ENCODE measurements at places on chromosomes 7 and 10. TPM values are rescaled to one million over a fixed set of nuclear protein-coding genes. Genes with fewer than 3 reads are reported as not detected.
A peak's percentile ranks its signal among the peaks of the same experiment; 100 is the strongest.

PNLIPRP3 gene
- not detected for total RNA-seq

JAKMIP3 gene
- total RNA-seq: 1.5 TPM

DHX32 gene
- 117 TPM for total RNA-seq

GRID2IP gene
- 0.13 TPM for total RNA-seq

VDAC2 gene
- 340 TPM for total RNA-seq

FAM25G gene
- not detected for total RNA-seq

GPRIN2 gene
- total RNA-seq: 12.9 TPM

CCL26 gene
- total RNA-seq: not detected

TUBB8 gene
- total RNA-seq: 0.08 TPM

GRCh38 chr10:104286939-104287338 is 18.0 kb downstream of the GSTO2 start:
- H3K27me3 ChIP-seq: no peaks in the 10 kb centered on the region
- H3K36me3 ChIP-seq: no peaks in the 10 kb centered on the region
- H3K4me1 ChIP-seq: peaks cover 6% of the 10 kb centered on the region
- no peak overlapping the region for H3K27ac ChIP-seq

GRCh38 chr10:70912556-70912955 is 24.2 kb upstream of the PCBD1 start:
- H3K36me3 ChIP-seq: no peaks in the 10 kb centered on the region
- no peaks in the 10 kb centered on the region for H3K4me1 ChIP-seq
- no peak overlapping the region for H3K4me3 ChIP-seq

DNA sequence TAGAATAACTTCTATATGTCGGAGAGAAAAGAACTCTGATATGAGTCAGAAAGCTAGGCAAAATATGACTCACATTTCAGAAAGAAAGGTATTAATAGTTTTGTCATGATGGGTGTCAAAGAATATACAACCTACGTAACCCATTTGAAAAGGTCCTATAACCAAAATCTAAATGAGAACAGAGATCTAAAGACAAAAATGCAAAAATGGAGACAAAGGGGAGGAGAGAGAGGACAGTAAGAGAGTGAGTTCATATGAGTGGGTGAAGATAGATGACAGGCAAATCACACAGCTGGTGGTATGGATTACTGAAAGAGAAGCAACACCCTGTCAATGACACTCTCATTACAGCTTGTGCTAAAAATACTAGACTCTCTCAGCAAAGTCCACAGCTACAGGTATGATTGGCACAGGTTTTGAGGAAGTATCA is 25.6 kb downstream of the ANKMY2 start:
- no peaks in the 10 kb centered on the region for H3K27me3 ChIP-seq
- H3K4me1 ChIP-seq: no peaks in the 10 kb centered on the region
- no peak overlapping the region for H3K4me3 ChIP-seq
- H3K27ac ChIP-seq: no peak overlapping the region
- H3K36me3 ChIP-seq: peaks cover 5% of the 10 kb centered on the region

- H3K27ac ChIP-seq: no peak overlapping the region
- no peaks in the 10 kb centered on the region for H3K4me1 ChIP-seq
- H3K4me3 ChIP-seq: no peak overlapping the region
- DNase-seq: no peak
- H3K36me3 ChIP-seq: no peaks in the 10 kb centered on the region
Observed at GRCh38 chr7:46058086-46058823, 137.2 kb upstream of the IGFBP3 start.

- DNase-seq: no peak
- H3K4me1 ChIP-seq: no peaks in the 10 kb centered on the region
- H3K36me3 ChIP-seq: no peaks in the 10 kb centered on the region
- peaks cover 20% of the 10 kb centered on the region for H3K27me3 ChIP-seq
- no peak overlapping the region for H3K4me3 ChIP-seq
Observed at GRCh38 chr10:79561257-79561656, 1.1 kb upstream of the SFTPA2 start.

- no peak overlapping the region for H3K4me3 ChIP-seq
- H3K36me3 ChIP-seq: no peaks in the 10 kb centered on the region
- no peak overlapping the region for H3K27ac ChIP-seq
- no peak for DNase-seq
- H3K4me1 ChIP-seq: no peaks in the 10 kb centered on the region
- H3K27me3 ChIP-seq: peaks cover 21% of the 10 kb centered on the region
Observed at GRCh38 chr7:24052572-24053260, 231.3 kb upstream of the NPY start.

DNA sequence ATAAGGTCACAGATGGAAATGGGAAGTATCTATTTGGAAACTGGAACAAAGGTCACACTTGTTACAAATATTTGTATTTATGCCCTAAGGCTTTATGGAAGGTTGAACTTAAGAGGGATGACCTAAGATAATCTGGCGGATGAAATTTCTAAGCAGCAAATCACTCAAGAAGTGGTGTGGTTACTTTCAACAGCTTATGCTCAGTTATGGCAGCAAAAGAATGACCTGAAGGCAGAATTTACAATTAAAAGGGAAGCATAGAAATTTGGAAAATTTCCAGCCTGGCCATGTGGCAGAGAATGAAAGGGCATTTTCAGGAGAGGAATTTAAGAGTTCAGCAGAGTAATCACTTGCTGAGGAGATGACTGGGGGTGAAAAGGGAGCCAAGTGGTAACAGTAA is 95.8 kb upstream of the TNS3 start:
- peaks cover 30% of the 10 kb centered on the region for H3K4me1 ChIP-seq
- peak overlapping the region; percentile 76 for H3K27ac ChIP-seq
- H3K36me3 ChIP-seq: no peaks in the 10 kb centered on the region
- no peak for DNase-seq
- no peak overlapping the region for H3K4me3 ChIP-seq
- H3K27me3 ChIP-seq: no peaks in the 10 kb centered on the region

- H3K4me3 ChIP-seq: peak overlapping the region; percentile 98
- DNase-seq: no peak
- H3K36me3 ChIP-seq: peaks cover 6% of the 10 kb centered on the region
- H3K4me1 ChIP-seq: peaks cover 13% of the 10 kb centered on the region
Observed at GRCh38 chr10:113681533-113682470, 2.1 kb downstream of the CASP7 start.

DNA sequence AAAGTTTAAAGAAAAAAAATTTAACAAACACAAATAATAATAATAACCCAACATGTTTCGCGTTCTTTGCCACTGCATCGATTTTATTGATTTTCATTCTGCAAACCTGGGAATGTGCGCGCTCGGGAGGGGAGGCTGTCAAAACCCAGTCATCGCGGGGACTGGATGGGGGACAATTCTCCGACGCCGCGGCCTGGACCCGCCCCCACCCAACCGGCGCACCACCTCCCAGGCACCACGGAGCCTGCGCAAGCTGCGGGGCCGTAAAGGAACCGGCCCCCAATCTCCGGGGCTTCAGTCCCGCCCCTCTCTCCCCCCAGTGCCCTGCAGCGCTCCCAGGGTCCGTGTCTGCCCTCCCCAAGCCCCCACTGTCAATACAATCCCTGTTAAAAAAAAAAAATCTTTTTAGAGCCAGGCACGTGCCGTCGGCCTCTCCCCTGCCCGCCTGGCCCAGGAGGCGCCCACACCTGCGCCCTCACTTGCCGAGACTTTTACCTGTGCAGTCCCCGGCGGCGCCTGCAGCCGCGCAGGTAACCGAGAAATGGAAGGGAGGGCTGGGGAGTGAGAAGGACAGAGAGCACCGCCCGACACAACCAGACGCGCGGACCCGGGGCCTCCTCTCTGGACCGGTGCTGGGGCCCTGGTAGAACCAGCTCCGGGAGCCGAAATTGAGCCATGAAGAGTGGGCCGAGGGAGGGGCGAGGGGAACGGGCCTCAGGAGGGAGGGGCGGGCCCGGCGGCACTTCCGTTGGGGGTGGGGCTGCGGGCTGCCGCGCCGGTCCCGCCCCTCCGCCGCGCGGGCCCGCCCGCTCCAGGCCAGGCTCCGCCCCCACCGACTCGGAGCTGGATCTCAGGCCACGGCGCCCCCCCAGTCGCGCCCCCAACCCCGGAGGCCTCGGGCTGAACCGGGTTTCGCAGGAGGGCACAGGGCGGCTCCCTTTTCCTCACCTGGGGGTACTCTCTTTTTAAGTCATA is 7.6 kb upstream of the ZNF503 start:
- H3K4me1 ChIP-seq: peaks cover 22% of the 10 kb centered on the region
- H3K36me3 ChIP-seq: no peaks in the 10 kb centered on the region
- peaks cover 29% of the 10 kb centered on the region for H3K27me3 ChIP-seq
- H3K4me3 ChIP-seq: peak overlapping the region; percentile 60

DNA sequence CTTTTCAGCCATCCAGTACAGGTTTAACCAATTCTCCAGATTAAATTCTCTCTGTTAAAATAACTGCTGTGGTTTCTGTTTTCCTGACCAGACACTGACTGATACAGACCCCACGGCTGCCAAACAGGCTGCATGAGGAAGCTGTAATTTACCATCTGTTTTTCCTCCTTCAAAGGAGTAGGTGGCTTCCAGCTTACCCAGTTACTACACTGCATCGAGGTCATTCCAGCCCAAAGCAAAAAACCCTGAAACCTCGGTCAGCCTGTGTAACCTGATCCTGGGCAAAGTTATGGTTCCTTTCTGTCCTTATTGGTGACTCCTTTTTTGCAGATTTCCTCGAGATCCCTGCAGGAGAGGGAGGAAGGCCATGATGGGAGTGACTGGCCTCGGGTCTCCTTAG is 27.9 kb upstream of the LOXL4 start:
- no peaks in the 10 kb centered on the region for H3K4me1 ChIP-seq
- no peak overlapping the region for H3K4me3 ChIP-seq
- no peak overlapping the region for H3K27ac ChIP-seq

GRCh38 chr10:78863140-78863905 is 205.4 kb upstream of the ZMIZ1 start:
- no peak for DNase-seq
- H3K4me1 ChIP-seq: no peaks in the 10 kb centered on the region
- H3K27me3 ChIP-seq: no peaks in the 10 kb centered on the region
- H3K4me3 ChIP-seq: no peak overlapping the region
- no peaks in the 10 kb centered on the region for H3K36me3 ChIP-seq

GRCh38 chr7:5525271-5526099 is 101.9 kb upstream of the TNRC18 start:
- H3K4me3 ChIP-seq: no peak overlapping the region
- no peaks in the 10 kb centered on the region for H3K27me3 ChIP-seq
- H3K27ac ChIP-seq: no peak overlapping the region
- H3K4me1 ChIP-seq: peaks cover 24% of the 10 kb centered on the region

GRCh38 chr10:37681617-37681999 is 175.8 kb downstream of the ZNF248 start:
- no peak for DNase-seq
- H3K36me3 ChIP-seq: no peaks in the 10 kb centered on the region
- H3K27me3 ChIP-seq: no peaks in the 10 kb centered on the region
- no peaks in the 10 kb centered on the region for H3K4me1 ChIP-seq
- no peak overlapping the region for H3K4me3 ChIP-seq
- no peak overlapping the region for H3K27ac ChIP-seq

DNA sequence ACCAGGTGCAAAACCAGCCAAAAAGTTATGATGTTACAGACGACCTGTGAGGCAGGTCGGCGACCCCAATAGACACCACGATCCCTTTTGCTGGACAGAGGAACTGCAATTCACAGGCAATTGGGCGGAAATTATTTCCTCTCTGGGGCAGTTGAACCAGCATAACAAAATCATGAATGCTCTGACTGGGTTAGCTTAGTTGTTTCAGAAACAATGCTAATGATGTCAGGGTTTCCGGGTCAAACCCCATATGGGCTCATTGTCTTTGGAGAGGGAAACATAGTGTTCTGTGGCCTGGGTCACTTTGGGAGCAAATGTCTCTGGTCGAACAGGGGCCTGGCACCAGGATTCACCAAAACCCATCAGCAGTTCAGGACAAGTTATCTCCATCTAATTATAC is 669.1 kb upstream of the NRP1 start:
- no peaks in the 10 kb centered on the region for H3K4me1 ChIP-seq
- no peak overlapping the region for H3K27ac ChIP-seq
- H3K27me3 ChIP-seq: no peaks in the 10 kb centered on the region
- DNase-seq: no peak

- H3K4me1 ChIP-seq: no peaks in the 10 kb centered on the region
- H3K4me3 ChIP-seq: no peak overlapping the region
- H3K36me3 ChIP-seq: no peaks in the 10 kb centered on the region
- no peak overlapping the region for H3K27ac ChIP-seq
Observed at GRCh38 chr7:13279854-13280435, 592.5 kb downstream of the ARL4A start.

- no peaks in the 10 kb centered on the region for H3K36me3 ChIP-seq
- no peaks in the 10 kb centered on the region for H3K27me3 ChIP-seq
- no peak overlapping the region for H3K4me3 ChIP-seq
- peaks cover 4% of the 10 kb centered on the region for H3K4me1 ChIP-seq
Observed at GRCh38 chr7:30206491-30206890, 71.7 kb downstream of the MTURN start.

DNA sequence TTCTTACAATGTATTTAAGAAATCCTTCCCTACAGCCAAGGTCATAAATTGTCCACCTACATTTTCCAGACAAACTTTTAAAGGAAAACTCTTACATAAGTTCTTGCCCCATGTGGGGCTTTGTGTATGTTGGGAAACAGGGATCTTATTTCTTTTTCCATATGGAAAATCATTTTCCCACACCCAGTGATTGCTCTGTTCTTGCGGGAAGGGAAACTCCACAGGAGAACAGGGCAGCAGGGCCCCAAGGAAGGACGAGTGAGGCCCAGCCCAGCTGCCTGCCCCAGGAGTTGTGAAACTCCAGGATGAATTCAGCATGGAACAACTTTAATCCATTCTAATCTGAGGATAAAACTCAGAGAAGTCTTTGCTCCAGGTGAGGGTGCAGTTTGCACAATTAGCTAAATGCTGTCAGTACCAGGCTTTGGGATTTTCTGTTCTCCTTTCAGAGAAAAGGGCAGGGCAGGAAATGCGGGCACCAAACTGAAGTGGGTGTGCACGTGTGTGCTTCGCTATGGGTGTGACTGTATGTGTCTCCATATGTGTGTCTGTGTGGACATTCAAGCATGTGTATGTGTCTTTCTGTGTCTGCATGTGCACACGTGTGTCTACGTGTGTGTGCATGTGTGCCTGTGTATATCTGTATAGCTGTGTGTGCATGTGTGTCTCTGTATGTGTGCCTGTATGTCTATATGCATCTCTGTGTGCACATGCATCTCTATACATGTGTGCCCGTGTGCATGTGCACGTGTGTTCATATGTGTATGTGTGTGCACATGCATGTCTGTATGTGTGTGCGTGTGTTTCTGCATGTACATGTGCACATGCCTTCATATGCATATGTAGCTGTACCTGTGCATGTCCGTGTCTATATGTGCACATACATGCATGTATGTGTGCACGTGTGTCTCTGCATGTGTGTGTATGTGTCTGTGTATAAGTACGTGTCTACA is 102.0 kb upstream of the FAM20C start:
- no peak overlapping the region for H3K27ac ChIP-seq
- no peak for DNase-seq
- H3K36me3 ChIP-seq: no peaks in the 10 kb centered on the region

GRCh38 chr10:126049759-126050700 is 153.7 kb downstream of the FANK1 start:
- H3K4me1 ChIP-seq: no peaks in the 10 kb centered on the region
- no peak for DNase-seq
- no peak overlapping the region for H3K4me3 ChIP-seq
- H3K27me3 ChIP-seq: no peaks in the 10 kb centered on the region

- no peak overlapping the region for H3K27ac ChIP-seq
- no peaks in the 10 kb centered on the region for H3K27me3 ChIP-seq
- no peak overlapping the region for H3K4me3 ChIP-seq
- no peak for DNase-seq
- no peaks in the 10 kb centered on the region for H3K36me3 ChIP-seq
Observed at GRCh38 chr7:69749994-69750393, 151.7 kb downstream of the AUTS2 start.

- DNase-seq: no peak
- no peaks in the 10 kb centered on the region for H3K4me1 ChIP-seq
- H3K27ac ChIP-seq: no peak overlapping the region
- H3K27me3 ChIP-seq: no peaks in the 10 kb centered on the region
Observed at GRCh38 chr10:108348215-108348614, 1183.7 kb upstream of the SORCS1 start.

GRCh38 chr10:34655286-34656170 is 159.6 kb downstream of the PARD3 start:
- no peak overlapping the region for H3K4me3 ChIP-seq
- no peak overlapping the region for H3K27ac ChIP-seq
- H3K4me1 ChIP-seq: no peaks in the 10 kb centered on the region
- no peaks in the 10 kb centered on the region for H3K27me3 ChIP-seq
- H3K36me3 ChIP-seq: no peaks in the 10 kb centered on the region
- peak; percentile 56 for DNase-seq

Data from Panc1 (cell line).